Right ventricle myocardium superior (tissue), 1 donor: ENCODE measurements at places on chromosomes 3 and 15. TPM values are rescaled to one million over a fixed set of nuclear protein-coding genes. Genes with fewer than 3 reads are reported as not detected.

CFAP20DC gene
- 0.22 TPM for total RNA-seq

C2CD4A gene
- not detected for total RNA-seq

ENTPD3 gene
- total RNA-seq = 0.30 TPM

TNNC1 gene
- total RNA-seq = 7,948 TPM

ANXA2 gene
- 157 TPM for total RNA-seq

HEG1 gene
- 91.1 TPM for total RNA-seq

CCDC54 gene
- total RNA-seq = not detected

XPC gene
- total RNA-seq = 7.7 TPM

RETNLB gene
- total RNA-seq = not detected

SNTN gene
- not detected for total RNA-seq

ZKSCAN7 gene
- 1.4 TPM for total RNA-seq

TTC21A gene
- 2.0 TPM for total RNA-seq

CATSPER2 gene
- 1.1 TPM for total RNA-seq

IQCH gene
- total RNA-seq = 1.6 TPM

KLHL40 gene
- 0.11 TPM for total RNA-seq
